ENCODE measurements at places on chromosomes 5 and 9.
A peak's percentile ranks its signal among the peaks of the same experiment; 100 is the strongest.

- no peak for DNase-seq
Measured at GRCh38 chr5:111119221-111119620, 27.1 kb downstream of the WDR36 start.

DNA sequence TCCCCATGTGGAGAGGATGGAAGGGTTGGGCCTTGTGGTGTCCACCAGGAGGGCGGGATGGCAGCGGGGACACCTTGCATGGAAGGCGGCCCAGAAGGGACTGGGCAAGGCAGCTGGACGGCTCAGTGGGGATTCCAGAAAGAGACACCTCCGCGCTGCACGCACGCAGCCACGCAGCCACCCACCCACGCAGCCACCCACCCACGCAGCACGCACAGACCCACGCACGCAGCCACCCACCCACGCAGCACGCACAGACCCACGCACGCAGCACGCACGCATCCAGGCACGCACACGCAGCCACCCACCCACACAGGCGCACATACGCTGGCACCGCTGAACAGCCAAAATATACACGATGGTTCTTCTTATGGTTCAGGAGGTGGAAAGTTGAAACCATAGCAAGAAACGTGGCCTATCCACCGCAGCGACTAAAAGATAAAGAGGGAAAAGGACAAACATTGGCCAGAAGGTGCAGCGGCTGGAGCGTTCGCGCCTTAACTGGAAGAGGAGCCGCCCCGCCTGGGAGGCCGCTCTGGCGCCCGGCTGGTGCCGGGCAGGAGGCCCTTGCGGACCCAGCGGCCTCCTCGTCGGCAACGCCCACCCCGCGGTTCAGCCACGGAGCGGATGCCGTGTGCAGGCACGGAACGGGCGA is 22.2 kb upstream of the EXOC3 start:
- DNase-seq = no peak

DNA sequence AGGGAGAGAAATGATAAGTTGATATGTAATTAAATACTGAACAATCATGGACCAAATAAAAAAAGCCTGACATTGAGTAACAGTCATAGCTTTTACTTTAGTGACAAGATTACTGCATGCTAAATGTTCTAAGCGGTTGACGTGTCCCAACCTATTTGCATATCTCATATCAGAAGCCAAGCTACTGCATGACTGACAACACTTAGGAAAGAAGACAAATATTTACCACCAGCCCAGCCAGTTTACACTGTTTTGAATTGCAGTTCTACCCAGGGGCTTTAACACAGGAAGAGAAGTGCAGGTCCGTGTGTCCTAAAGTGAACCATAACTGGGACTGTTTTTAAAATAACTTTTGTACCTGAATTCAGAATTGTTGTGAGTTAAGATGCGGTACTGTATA is 219.9 kb downstream of the PRDM9 start:
- no peak for DNase-seq

DNA sequence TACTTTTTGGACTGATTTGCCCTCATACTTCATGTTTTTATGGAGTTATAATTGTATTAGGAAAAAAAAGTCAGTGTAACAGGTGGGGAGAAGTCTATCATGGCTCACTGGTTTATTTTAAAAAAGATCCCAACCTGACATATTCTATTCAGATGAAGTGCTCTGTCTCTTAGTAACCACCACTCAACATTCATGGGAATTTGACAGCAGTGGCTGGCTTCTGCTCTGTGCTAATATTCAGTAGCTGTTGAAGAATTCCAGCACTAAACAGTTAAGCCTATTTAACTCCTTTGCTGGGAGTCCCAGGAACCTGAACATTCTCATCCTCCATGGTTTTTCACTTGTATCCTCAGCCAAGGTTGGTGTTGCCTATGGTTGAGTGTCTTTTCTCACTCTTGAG is 23.1 kb downstream of the CMYA5 start:
- DNase-seq = no peak

DNA sequence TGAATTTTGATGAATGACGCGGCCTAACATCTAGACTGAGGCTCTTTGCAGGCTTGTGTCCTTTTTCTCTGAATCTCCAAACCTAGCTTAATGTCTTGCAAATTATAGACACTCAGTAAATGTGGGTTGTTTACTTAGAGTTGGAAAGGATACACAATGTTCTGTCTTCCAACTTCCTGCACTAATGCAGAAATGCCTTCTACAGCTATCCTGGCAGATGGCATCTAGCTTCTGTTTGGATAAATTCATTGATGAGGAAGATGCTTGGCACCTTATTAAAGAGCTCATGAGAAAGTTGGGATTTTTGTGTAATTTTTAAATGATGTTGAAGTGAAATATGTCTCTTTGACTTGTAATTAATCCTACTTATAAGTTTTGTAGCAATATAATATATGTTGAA is 1822.2 kb downstream of the MAT2B start:
- DNase-seq = no peak

DNA sequence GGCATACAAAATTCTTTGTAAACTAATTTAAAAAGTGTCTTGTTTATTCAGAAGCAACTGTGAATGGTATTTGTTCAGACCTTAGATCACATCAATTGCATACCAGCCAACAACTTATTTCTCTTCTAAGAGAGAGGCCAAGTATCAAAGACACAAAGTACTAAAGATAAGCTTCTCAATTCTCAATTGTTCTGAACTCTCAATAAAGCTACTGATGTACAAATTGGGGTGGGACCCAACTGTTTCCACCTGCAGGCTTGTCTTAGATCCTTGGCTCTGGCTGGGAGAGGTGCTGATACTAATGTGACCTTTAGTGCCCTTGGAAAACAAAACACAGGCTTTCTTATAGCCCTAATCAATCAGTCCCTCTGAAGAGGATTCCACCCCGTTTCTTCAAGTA is 22.1 kb downstream of the XRCC4 start:
- DNase-seq = no peak

- peak; percentile 60 for DNase-seq
Measured at GRCh38 chr9:131635285-131635684, 90.0 kb downstream of the PRRT1B start.

DNA sequence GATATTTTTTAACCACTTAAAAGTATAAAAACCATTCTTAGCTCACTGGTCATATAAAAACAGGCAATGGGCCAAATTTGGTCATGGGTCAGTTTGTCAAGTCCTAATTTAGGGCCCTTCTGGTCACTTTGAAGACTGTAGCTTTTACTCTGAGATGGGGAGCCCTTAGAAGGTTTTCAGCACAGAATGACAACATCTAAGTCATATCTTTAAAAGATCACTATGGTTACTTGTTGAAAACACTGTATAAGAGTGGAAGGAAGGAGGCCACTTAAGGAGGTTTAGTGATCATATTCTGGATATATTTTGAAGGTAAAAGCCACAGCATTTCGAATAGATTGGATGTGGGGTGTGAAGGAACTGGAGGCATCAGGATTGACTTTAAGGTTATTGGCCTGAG is 76.7 kb downstream of the STRBP start:
- no peak for DNase-seq

- DNase-seq = no peak
Measured at GRCh38 chr9:127212453-127212852, 52.1 kb upstream of the GARNL3 start.

DNA sequence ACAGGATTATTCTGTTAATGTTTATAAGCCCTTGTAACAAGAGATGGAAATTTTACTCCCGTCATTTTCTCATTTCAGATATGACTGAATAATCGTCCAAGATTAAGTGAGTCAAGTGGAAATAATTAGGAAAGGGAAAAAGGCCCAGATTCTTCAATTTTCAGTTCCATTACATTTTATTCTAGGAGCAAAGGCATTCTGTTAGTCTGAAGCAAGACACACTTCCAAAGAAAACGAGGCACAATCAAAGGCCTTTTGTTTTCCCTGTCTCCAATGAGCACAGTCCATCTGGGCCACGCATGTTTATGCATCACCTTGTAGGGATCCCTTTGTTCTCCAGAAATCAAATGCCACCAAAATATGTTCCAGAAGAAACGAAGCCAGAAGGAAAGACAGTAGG is 382.9 kb upstream of the RFX3 start:
- DNase-seq = no peak

DNA sequence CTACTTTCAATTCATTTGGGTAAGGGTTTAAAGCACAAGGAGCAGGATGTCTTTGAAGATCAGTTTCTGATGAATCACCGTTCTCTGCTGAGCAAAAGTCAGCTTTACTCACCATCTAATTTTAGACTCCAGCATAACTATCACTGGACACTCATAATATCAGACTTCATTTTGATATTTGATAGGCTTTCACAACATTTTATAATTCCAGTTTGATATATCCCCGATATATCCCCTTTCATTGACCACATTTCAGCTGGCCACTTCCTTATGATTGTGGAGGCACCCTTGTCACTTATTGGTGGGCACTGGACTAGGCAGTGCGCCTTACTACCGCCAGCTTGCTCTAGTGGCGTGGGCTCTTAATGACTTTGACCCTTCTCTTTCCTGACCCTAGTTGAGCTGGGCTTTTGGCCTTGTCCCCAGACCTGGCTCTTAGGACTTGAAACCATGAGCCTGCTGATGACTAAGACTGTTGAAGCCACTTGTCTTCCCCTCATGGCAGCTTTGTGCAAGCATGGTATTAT is 46.8 kb downstream of the CYSTM1 start:
- no peak for DNase-seq

DNA sequence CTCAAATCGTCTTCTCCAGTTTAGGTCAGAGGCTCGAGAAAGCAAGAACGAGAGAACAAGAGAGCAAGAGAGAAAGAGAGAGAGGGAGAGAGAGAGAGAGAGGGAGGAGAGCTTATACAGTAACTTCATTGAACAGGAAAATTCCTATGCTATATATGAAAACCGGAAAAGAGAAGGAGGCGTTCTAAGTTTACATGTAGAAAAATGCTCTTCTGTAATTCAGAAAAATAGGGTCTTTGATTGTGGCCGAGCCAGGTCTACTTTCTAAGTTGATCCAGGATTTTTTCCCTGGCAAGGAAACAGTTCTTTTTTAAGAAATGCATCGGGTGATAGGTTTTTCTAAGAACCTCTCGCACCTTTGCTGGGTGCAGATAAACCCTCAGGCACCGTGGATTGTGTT is 29.5 kb downstream of the COL15A1 start:
- no peak for DNase-seq
